ENCODE measurements at places on chromosomes 6 and 20. TPM values are rescaled to one million over a fixed set of nuclear protein-coding genes. Genes with fewer than 3 reads are reported as not detected.

DNA sequence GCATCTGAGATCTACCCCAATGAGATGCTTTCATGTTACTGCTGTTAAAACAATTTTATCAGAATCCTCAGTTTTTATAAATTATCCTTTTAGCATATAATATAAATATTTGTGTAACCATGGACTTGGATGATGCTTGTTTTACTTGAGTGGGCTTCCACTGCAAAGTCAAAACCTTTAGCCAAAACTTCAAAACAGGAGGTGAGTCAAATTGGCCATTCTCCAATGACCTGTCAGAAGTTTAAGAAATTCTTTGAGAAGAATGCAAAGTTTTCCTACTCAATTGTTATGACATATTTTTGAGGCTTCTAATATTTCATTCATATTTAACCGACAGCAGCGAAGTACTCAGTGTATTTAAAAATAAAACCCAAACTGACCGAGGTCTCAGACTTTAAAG lies 507.9 kb downstream of the EYS start:
- no peak for DNase-seq

DNA sequence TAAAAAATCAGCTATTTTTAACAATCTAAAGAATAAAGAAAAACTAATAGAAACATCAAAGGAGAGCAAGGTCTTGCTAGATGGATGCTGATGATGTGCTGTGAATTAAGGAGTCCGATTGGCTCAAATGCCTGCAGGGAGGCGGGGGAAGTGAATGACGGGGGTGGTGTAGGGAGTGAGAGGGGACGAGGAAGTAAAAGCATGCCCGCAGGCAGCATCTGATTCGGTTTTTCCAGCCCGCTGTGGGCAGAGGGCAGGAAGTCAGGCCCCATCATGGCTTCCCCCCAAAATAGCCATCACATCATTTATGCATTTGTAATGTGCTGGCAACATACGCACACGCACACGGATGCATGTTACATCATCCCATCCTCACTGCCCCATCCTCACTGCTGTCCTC lies 10.3 kb downstream of the RSPO4 start:
- DNase-seq = no peak

Gene CENPB
- total RNA-seq = 83.6 TPM

- DNase-seq = no peak
These were observed 22.1 kb upstream of the GNRH2 start for GRCh38 chr20:3021327-3021726.

DNA sequence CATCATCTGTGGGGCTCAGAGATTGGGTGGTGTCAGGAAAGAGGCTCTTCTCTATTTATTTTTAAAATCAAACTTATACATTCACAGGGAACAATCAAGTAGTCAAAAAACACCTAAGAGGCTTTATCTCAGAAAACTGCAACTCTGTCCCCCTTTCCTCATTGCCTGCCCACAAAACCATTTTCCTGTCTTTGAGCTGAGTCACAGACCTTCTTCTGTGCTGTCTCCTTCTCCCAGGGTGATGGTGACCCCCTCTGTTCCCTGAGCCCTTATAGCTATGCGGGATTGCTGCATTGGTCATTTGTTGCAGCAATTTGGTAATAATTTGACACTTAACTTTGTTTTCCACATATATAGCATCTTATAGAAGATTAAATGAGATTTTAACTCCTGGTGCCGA lies 195.2 kb upstream of the PROKR2 start:
- DNase-seq = no peak

DNA sequence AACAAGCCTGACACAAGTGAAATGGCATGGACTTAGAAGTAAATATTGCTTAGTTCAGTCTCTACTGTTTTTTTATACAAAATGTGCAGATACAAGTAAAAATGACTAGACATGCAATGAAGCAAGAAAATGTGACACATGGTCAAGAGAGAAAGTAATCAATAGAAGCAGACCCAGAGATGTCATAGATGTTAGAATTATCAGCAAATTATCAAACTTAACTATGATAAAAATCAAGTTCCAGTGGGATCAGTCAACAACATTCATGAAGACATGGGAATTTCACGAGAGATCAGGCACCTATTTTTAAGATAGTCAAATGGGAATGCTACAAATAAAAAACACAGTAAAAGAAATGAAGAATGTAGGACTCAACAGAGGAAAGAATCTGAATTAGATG lies 267.0 kb downstream of the SLC35F1 start:
- DNase-seq = no peak

Gene ADGRB3
- 5.1 TPM for total RNA-seq

DNA sequence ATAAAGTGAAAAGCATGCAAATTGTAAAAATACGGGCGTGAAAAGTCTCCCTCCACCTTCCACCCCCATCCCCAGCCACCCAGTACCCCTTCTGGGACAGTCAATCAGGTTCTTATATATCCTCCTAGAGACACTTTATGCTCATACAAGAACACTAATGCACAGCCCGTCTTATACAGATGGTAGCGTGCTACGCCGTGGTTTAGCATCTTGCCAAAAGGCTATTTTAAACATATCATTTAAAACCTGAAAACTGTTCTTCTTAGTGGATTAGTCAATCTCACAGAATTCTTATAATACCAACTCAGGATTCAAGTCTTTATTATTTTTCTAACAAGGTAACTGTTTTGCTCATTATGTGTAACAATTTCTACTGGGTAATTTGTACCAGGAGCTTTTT lies 57.2 kb upstream of the MRPS10 start:
- no peak for DNase-seq

- DNase-seq = no peak
These were observed 30.5 kb upstream of the AKAP12 start for GRCh38 chr6:151209071-151209831.

- no peak for DNase-seq
These were observed 116.7 kb upstream of the MAN1A1 start for GRCh38 chr6:119466226-119466625.

DNA sequence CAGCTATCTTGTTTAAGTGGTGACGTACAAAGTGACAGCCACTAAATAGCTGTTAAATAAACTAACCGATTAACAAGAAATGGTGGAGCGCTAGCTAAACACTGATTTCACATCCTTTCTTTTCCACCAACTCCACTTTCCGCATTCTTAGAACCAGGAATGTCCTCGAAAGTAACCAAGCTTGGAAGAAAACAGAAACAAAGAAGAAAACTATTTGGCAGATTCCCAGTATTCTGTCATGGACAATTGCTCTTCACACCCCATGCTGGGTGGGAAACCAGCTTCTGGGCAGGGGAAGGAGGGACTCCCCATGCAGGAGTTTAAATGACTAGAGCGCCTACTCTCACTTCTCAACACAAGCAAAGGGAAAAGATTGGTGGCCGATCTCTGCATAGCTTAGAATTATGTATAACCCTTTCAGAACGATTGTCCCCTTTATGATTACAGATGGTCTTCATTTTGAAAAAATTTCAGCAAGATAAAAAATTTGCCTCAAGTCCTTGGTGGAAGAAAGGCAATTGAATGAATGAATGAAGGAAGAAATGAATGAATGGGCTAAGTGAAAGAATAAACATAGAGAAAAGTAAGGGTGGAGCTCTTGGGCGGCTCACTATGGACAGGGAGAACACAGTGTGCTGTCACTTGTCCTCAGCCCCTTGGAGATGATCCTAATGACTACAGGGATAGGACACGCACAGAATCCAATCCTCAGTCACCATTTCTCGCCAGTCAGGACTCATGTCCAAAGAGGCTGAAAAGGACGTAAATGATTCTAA lies 148.7 kb upstream of the NEDD9 start:
- no peak for DNase-seq

DNA sequence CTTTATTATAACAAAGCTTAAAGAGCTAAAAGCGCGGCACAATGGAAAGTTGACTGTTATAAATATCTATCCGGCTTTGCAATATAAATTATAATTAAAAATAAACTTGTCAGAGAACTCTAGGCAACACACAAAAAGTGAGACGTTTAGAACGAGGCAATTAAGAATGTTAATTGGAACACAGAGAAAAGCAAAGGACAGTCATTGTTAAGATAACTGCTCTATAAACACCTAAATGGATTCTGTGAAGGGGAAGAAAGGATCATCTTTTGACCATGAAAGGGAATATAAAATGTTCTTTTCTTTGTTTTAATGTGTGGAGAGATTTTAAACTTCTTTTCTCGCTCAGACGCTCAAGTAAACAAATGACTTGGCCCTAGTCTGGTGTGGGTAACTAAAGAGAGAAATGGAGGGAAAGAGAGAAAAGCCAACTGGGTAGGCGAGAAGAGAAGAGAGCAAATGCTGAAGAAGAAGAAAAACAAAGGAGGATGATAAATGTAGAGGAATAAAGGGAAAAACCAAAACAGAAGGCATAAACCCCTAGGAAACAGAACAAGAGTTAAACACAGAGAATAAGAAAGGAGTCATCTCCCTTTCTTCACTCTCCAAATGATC lies 9.3 kb upstream of the SALL4 start:
- no peak for DNase-seq

DNA sequence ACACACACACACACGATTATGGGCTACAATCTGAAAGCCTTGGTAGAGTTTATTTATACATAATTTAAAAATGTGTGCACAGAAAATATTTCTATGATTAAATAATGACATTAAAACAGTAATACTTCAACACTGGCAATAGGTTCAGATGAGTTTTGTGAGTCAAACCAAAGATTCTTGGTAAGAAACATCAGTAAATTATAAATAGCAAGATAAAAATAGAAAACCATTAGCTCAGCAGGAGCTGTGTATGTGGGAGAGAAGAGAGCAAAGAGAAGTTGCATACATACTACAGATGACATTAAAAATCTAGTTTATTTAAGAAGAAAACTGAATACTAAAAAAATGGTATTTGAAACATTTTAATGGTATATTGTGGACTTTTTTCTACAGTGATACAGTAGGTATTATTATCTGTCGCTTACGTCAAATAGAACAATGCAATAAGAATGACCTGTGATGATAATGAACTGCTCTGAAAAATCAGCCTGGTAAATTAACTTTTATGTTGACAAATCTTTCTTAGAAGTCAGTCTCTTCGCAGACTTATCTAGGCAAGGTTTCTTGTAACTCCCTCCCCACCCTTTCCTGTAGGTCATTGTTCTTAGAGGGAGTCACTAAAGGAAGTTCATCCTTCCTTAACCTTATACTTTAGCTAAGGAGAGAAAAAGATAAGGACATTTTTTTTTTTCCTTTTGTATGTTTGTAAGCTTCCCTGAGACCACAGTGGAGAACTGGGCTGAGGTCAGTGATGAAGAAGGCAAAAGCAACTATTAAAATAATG lies 149.3 kb downstream of the GJA1 start:
- no peak for DNase-seq

GRCh38 chr6:35451354-35452182 lies 570 bp upstream of the FANCE start:
- no peak for DNase-seq

Gene FAXC
- total RNA-seq = 26.7 TPM

Gene KPNA5
- 13.3 TPM for total RNA-seq

Gene TPBG
- total RNA-seq = 21.4 TPM

Data from neural crest cell (in vitro differentiated cells).